ENCODE measurements at places on chromosomes 16 and 17.
A peak's percentile ranks its signal among the peaks of the same experiment; 100 is the strongest.

- no peak for DNase-seq
These were observed 14.9 kb downstream of the NAA60 start for GRCh38 chr16:3458278-3458851.

DNA sequence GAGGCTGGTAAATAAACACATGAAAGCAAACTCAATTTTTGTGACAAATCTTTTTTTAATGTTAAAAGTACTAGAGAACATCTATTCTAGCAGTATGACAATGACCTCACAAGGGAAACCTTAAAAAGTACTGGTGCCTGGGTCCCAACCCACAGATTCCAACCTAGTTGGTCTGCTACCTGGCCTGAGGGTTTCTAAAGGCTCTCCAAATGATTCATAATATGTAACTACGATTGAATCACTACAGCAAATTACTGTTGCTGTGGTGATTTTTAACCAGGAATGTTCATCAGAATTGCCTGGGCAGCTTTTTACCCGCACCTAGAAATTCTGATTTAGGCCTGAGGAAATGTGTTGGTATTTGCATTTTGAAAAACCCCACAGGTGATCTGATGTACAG is 26.1 kb downstream of the CDR2 start:
- no peak for DNase-seq

DNA sequence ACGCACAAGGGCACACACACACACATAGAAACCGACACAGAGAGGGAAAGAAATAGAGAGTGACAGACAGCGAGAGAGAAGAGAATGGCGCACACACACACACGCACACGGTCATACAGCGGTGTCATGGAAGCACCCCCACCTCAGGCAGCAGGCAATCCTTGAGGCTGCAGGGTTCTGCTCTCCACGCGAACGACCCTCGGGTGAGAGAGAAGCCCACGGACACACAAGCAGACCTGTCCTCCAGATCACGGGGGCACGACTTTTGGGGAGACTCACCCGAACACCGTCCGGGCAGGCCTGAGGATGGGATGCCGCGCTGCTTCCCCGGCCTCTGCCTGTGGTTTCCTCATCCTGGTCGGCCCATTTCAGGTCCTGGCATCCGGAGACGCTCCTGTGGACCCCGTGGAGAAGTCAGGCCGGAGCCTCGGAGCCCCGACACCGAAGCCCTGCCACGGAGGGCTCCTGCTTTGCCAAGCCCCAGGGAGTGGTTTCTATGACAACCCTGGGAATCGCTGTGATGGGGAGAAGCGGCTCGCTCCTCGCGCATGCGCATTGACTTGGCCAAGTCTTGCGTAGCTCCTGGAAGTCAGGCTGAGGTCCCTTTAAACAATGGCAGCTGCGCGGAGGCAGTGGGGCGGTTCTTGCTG is 118.2 kb upstream of the KCNJ18 start:
- peak; percentile 91 for DNase-seq

DNA sequence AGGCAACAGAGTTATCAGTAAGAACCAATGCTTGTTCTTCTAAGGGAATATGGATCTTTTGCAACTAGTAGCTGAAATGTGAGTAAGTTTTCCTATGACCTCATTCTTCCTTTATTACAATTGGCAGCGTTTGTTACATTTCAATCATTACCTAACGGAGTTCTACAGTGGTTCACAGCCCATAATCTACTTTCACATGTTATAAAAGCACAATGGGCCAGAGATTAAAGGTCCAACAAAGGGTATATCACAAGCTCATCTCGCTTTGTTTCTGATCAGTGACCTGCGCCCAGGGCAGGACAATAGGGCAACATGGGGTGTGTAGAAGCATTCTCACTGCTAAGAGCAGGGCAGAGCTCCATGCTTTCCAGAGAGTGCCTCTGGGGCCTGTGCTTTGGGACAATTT is 279.9 kb upstream of the DYNLRB2 start:
- no peak for DNase-seq

- DNase-seq = no peak
These were observed 239 bp downstream of the PIEZO1 start for GRCh38 chr16:88784856-88785105.

GRCh38 chr16:23557779-23558702 is 514 bp downstream of the UBFD1 start:
- DNase-seq = peak; percentile 85

DNA sequence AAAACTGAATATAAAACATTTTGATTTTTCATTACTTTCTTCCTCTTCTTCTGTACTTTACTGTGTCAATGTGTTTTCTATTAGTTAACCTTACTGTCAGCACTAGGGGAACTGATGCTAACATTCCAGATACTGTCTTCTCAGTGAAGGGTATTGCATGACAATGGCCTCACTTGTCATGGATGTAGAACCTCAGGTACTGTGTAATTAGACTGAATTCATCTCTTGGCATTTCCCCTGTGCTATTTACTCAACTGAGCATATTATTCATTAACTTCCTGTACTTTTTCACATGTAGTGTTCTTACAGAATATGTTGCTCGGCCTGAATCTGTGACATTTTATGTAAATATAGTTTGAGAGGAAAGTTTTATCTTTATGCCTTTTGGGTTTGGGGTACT is 237.0 kb downstream of the CA10 start:
- DNase-seq = no peak

- DNase-seq = no peak
These were observed 232.8 kb downstream of the CCDC182 start for GRCh38 chr17:57512258-57512657.

DNA sequence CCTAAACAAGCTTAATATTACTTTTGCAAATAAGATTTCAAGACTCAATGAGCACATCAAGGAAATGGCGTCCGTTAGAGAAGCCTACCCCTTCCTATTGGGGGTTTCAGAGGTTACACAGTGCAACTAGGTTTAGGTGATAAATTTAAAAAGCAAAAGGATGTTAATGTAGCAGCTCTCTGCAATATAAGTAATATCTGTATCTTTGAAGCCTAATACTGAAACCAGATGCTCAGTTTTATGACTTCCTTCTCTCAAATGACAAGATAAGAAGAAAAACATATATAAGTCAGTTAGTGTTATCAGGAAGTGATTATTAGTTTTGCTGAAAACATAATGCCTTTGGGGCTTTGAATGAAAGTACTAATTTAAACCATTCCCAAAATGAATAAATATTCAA is 54.3 kb upstream of the MED13 start:
- DNase-seq = no peak
